ENCODE measurements at places on chromosomes 12 and 14.

- no peak for DNase-seq
Observed at GRCh38 chr12:49825971-49826421, 2.2 kb downstream of the NCKAP5L start.

DNA sequence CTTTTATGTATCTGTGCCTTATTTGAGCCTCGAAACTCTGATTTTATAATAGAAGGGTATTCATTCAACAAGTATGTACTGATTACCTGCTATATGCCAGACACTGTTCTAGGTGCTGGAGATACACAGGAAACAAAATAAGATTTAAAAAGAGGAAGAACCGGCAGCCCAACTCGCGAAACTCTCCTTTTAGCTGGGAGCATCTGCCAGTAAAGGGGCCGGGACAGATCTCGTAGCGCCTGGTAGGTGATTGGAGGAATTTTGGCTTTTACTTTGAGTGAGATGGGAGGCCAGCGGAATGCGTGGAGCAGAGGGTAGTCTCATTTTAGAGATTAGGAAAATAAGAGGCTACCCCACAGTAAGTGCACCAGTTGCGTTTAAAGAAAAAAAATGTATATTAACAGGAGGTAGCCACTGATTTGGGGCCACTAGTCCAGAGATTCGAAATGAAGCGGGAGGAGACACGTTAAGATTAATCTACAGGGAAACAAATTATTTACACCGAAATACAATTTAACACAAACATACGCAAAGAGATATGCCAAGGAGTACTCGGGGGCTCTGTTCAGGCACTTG lies 520 bp upstream of the MON2 start:
- DNase-seq = peak; percentile 22

GRCh38 chr12:28247806-28248205 lies 57.5 kb downstream of the CCDC91 start:
- DNase-seq = no peak

DNA sequence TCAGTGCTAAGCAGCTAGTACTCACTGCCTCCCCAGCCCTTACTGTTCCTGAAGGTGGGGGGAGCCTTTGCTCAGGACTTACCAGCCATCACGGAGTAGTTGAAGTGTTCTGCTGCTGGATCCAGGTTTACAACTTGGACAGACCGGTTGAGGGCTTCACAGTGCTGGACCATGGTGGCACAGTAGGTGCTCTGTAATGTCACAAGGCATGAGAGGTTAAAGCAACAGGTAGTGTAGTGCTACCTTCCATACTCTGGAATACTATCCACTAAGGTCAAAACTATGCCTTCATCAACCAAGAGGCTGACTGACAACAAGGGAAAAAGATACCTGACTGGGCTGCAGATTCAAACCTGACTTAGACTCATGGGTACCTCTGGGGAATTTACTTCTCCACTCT lies 3.0 kb downstream of the GPN3 start:
- no peak for DNase-seq

DNA sequence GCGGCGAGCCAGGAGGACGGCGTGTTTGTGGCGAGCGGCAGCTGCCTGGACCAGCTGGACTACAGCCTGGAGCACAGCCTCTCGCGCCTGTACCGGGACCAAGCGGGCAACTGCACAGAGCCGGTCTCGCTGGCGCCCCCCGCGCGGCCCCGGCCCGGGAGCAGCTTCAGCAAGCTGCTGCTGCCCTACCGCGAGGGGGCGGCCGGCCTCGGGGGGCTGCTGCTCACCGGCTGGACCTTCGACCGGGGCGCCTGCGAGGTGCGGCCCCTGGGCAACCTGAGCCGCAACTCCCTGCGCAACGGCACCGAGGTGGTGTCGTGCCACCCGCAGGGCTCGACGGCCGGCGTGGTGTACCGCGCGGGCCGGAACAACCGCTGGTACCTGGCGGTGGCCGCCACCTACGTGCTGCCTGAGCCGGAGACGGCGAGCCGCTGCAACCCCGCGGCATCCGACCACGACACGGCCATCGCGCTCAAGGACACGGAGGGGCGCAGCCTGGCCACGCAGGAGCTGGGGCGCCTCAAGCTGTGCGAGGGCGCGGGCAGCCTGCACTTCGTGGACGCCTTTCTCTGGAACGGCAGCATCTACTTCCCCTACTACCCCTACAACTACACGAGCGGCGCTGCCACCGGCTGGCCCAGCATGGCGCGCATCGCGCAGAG lies 873 bp downstream of the PLXNC1 start:
- no peak for DNase-seq

DNA sequence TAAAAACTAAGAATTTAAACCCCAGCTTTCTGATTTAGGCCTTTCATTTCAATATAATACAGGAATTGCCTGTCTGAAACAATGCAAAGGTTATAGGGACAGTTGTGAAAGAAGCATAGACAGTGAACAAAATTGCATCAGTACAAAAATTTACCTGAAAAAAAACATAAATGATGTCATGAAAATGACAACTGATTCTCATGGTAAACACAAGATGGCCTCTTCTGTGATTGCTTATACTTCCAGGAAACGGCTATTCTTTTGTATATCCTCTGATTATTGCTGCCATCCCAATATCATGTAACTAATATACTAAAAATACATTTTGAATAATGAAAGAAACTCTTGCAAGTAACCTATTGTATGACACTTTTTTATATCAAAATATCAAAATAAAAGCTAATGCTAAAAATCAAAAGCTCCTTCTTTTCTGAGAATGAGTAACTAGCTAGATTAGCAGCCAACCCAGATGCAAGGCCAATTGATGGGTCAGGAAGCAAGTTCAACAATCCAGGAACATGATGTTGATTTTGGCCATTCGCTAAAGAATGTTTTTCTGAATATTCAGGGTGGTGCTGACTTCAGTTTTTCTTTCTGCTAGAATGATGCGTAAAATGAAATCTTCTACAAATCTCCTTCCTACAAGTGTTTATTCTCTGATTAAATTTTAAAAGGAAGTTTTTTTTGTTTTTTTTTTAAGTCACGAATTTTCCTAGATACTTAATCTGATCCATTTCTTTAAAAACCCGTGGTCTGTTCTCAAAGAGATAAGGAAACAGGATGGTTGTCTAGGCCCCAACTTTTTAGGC lies 83.6 kb downstream of the ALX1 start:
- DNase-seq = no peak

GRCh38 chr12:111409780-111410430 lies 4.2 kb downstream of the SH2B3 start:
- DNase-seq = no peak

DNA sequence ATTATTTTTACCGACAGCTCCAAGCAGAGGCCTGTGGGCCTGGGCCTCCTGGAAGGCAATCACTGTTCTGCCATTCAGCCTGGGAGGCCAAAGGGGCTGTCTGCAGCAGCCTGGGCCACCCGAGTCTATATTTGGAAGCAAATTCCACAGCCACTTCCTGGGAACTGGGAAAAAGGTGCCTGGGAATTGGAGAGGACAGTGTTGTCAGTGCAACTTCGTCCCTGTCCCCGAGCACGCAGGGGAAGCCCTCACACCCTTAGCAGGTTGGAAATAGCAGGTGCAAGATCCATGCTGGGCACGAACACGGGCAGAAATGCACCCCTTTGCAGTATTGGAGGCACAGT lies 9.6 kb upstream of the TBX5 start:
- DNase-seq = no peak

GRCh38 chr14:91394105-91395081 lies 23.2 kb downstream of the CCDC88C start:
- no peak for DNase-seq

Measured in SHP77 treated with DMSO at 0.1 percent for 48 hours (cell line).